ENCODE measurements at places on chromosomes 5 and 9.

- DNase-seq = no peak
These were observed 224.9 kb downstream of the SNX18 start for GRCh38 chr5:54742417-54742891.

GRCh38 chr5:135587721-135588663 is 9.2 kb upstream of the CXCL14 start:
- DNase-seq = no peak

DNA sequence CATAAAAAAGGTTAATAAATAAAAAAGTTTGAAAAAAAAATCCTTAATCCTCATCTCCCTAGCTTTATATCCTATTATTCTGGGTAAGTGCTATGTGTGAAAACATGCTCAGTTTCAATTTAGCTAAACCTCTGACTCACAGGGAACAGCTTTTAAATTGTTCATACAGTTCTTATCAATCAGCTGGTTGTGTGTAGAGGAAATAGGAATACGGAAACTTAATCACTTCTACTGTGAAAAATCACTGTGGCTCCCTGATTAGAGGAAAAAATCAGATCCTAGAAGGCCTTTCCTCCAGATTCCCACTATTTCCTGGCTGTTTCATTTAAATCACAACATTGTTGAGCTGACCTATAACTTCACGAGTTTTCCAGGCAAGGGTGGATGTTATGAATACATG is 120.5 kb downstream of the MARCHF3 start:
- DNase-seq = no peak

GRCh38 chr5:67215519-67216471 is 19.2 kb upstream of the CD180 start:
- DNase-seq = peak; percentile 86

GRCh38 chr5:111596705-111597104 is 84.4 kb upstream of the STARD4 start:
- no peak for DNase-seq

- DNase-seq = peak; percentile 79
These were observed at the start of gene MELK for GRCh38 chr9:36572515-36573418. Gene MELK (plus strand): TSS chr9:36572895. CDS start chr9:36581682, 8,787 bp downstream.

- no peak for DNase-seq
These were observed 511.3 kb downstream of the TLR4 start for GRCh38 chr9:118215549-118215948.

GRCh38 chr5:61280205-61280604 is 51.9 kb upstream of the ZSWIM6 start:
- peak; percentile 47 for DNase-seq

DNA sequence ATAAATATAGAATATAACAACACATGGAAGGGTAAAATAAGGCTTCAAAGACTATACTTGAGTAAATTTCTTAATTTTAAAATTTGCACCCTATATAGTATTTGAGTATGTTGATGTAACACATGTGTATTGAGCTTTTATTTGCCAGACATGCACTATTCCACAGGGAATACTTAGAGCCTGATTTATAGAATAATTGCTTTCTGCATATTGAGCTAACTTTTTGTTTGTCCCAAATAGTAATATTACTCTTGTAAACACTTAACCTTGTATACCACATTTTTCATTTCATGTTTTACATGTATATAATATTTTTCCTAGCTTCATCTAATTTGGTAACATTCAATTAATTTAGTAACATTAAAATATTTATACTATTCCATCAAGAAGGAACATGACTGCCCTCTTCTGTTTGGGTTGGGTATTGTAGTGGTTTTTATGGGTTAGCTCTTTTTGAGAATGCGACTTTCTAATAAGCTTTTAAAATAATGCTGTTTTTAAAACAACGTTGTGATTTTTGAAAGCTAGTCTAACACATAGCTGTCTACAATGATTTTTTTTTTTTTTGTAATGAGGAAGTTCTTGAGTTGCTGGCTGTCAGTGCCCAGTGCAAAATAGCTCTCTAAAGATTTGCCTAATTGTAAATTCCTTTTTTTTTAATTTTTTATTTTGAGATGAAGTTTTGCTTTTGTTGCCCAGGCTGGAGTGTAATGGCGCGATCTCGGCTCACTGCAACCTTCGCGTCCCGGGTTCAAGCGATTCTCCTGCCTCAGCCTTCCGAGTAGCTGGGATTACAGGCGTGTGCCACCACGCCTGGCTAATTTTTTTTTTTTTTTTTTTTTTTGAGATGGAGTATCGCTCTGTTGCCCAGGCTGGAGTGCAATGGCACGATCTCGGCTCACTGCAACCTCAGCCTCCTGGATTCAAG is 4.8 kb downstream of the SUB1 start:
- peak; percentile 59 for DNase-seq

DNA sequence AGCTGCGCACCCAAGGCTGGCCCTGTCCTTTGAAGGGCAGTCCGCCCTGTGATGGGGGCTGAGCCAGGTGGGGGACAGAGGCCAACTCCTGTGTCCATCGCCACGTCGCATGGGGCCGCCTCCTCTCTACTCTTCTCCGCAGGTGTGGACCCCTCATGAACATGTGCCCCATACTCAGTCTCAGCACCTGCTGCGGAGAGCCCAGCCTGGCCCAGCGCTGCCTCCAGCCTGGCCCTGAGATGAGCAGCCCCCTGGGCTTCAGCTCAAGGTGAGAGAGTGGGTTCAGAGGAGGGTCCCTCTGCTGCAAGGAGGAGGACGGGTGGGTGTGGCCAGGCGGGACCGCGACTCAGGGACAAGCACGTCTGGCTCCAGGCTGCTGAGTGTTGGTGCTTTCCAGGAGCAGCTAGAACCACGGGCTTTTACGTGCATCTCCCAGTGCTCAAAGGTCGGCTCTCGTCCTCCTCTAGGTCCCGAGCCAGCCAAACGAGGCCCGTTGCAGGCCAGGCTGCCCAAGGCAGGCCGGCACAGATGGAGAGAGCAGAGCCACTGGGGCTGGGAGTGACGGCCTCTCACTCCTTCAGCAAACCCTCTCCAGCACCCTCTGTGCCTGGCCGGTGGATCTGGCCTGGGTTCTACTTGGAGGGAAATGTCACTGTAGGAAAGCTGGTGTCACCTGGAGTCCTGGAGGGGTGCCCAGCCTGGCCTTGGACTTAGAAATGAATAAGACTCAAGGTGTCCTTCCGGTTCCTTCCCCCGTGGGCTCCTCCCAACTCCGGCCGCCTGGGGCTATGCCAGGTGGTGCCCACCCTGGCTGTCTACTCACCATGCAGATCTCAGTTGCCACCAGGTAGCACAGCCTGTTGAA is 48.9 kb upstream of the RNF130 start:
- DNase-seq = no peak

GRCh38 chr9:85042981-85043647 is 373.6 kb downstream of the NTRK2 start:
- DNase-seq = no peak

- peak; percentile 17 for DNase-seq
These were observed 811 bp upstream of the ARRDC3 start for GRCh38 chr5:91383956-91384300.

GRCh38 chr9:92424340-92424739 is at the start of gene OMD:
Gene OMD (minus strand): TSS chr9:92424471. CDS start chr9:92417558, 6,913 bp downstream.
- no peak for DNase-seq

DNA sequence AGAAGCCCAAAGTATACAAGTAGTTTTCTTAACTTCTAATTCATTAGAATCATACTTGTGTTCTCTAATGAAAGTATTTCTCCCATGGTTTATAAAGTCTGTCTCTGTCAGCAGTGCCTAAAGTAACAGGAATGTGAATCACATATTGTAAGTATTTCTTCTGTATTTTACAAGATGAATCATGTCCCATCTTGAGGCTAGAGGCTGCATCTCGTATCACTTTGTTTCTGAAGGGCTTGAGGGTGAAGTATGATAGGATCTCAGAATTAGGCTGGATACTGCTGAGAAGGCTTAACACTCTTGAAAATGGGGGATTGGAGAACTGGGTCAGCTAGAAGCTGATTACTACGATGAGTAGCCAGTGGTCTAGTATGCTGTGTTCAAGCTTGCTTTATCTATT is 242.2 kb upstream of the ACTBL2 start:
- DNase-seq = no peak

DNA sequence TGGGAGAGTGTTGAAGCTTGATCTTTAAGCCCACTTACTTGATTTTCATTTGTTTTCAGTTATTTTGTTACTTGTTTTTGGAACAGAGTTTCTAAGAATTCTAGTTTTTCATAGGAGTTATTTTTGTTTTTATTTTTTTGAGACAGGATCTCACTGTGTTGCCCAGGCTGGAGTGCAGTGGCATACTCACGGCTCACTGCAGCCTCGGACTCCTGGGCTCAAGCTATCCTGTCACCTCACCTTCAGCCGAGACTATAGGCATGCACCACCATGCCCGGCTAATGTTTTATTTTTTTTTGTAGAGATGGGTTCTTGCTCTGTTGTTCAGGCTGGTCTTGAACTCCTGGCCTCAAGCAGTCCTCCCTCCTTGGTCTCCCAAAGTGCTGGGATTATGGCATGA is 6.3 kb downstream of the ERBIN start:
- no peak for DNase-seq

DNA sequence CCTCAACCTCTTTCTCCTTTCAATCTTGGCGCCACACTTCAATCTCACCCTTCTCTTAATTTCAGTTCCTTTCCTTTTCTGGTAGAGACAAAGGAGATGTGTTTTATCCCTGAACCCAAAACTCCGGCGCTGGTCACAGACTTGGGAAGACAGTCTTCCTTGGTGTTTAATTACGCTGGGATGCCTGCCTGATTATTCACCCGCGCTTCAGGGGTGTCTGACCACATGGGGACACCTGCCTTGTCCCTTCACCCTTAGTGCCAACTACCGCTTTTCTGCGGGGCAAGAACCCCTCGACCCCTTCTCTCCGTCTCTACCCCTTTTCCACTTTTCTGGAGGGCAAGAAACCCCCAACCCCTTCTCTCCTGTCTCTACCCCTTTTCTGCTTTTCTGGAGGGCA is 261.1 kb downstream of the SMARCA2 start:
- no peak for DNase-seq

DNA sequence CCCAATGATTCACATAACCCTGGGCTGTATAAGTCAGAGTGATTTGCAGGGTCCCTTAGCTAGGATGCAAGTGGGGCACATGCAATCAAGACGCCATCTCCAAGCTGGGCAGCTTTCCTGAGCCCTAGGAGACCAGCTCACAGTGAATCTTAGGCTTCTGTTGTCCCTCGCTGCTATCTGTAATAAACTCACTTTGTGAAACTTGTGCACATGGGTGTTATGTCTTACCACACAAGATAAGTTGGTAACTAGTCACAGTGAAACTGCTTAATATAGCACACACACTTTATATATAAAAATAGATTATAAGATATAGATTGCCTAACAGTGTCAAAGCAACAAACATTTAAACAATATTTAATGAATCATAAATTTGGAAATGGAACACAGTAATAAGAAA is 658.5 kb downstream of the SLCO4C1 start:
- DNase-seq = no peak

DNA sequence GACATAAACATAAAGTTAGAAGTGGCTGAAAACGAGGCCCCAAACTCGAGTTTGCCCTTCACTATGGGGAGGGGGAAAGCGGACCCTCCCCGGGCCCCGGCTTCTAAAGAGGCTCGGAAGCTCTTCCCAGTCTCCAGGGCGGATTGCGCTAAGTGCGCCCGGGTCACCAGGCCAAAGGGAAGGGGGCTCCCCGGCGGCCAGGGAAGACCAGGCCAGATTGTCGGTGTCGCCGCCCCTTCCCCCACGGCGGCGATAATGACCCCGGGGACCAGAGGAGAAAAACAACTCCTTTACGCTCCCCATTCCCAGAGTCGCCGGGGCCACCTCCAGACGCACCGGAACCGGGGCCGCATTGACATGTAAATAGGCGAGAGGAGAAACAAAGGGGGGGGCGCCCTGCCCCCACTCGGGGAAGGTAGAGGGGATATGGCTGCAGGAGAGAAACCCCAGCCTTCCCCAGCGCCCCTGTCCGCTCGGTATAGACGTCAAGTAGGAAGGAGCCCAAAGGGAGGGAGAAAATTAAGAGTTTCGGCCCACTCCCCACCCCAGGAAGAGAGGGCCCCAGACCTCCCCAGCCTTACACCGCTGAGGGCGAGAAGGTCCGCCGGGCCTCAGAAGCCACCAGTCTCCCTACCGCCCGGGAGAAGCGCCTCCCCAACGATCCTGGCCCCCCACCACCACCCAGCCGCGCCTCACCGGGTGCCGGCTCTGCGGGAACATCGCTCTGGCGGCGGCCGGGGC is 1.7 kb downstream of the TLE1 start:
- peak; percentile 31 for DNase-seq

DNA sequence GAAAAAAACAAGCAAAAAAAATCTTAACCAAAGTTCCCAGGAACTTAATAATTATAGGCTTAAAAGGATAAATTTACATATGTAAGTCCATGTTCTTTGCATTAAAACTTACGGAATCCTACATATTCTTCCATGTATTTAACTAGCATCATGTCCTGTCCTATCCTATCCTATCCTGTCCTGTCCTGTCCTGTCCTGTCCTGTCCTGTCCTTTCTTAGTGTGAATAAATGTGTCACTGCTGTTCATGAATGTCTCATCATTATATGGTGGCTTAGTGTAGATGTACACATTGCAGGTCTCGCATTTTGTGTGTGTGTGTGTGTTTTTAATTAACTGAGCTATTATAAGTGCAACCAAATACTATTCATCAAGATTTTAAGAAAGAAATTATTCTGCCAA is 90.0 kb downstream of the TMEM167A start:
- DNase-seq = no peak

- no peak for DNase-seq
These were observed 4.2 kb upstream of the SEMA4D start for GRCh38 chr9:89502038-89502601.

DNA sequence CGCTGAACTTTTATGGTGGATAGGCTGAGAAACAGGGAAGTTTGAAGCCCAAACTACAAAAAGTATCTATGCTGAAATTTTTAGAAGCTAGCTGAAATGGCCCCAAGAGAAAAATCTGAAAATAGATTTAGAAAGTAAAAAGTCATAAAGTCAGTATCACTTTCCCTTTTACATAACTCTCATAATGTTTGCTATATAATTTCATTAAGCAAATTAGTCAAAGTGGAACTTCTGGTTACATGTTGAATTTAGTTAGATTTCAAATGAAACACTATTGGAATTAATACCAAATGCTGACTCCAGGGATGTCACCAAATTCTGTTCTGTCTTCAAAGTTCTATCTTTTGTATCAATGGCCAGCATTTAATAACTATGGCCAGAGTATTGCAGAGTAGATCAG is 126.9 kb downstream of the TTC39B start:
- DNase-seq = no peak

GRCh38 chr5:90641528-90641927 is 82.9 kb downstream of the ADGRV1 start:
- no peak for DNase-seq
